ENCODE measurements at places on chromosomes 16 and 17.

DNA sequence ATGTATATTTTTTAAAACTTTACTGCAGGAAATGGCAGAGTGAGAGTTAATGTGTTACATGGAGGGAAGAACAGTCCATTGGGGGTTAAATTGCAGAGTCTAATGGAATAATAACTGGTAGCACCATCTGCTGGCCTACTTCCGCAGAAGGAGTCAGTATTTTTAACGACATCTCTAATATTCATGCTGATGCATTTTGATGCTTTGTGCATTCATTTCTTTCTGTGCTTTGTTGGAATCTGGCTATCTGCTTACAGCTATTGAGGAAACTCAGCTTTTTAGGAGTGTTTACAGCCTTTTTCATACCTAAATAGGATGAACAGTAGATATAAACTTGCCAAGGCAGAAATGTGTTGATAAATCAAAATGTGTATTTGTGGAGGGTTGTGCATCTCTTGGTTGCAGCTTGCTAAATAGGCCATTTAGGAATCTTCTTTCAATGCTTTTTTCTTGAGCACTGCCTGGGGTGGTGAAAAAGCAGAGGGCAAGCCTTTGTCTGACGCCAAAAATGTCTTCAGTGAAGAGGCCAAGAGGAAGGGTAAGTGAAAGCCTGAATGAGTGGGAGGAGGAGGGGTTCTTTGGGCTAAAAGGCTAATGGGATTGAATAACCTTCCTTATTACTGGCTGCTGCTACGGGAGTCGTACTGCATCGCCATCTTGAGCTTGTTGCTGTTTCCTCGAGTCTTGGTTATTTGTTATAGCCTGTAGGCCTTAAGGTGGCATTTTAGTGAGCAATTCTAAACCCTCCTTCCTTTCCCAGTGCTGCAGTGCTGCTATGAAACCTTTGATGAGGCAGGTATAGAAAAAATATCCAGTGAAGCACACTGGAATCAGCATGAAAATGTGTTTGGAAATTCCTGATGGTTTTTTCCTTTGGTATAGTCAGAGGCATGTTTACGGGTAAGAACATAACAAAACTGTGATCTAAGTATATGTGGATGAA, 153.3 kb downstream of the CHD9 start:
- DNase-seq: peak; percentile 89

DNA sequence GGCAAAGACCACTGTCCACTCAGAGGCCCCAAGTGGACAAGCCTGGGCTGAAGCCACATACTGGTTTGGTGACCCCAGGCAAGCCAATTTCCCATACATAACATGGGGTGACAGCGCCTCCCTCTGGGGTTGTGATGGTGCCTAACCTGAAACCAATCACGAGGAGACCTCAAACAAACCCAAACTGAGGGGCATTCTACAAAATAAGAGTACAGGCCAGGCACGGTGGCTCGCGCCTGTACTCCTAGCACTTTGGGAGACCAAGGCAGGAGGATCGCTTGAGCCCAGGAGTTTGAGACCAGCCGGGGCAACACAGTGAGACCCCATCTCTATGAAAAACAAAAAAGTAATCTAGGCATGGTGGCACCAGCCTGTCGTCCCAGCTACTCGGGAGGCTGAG, 3.6 kb downstream of the P2RX5 start:
- DNase-seq: no peak

DNA sequence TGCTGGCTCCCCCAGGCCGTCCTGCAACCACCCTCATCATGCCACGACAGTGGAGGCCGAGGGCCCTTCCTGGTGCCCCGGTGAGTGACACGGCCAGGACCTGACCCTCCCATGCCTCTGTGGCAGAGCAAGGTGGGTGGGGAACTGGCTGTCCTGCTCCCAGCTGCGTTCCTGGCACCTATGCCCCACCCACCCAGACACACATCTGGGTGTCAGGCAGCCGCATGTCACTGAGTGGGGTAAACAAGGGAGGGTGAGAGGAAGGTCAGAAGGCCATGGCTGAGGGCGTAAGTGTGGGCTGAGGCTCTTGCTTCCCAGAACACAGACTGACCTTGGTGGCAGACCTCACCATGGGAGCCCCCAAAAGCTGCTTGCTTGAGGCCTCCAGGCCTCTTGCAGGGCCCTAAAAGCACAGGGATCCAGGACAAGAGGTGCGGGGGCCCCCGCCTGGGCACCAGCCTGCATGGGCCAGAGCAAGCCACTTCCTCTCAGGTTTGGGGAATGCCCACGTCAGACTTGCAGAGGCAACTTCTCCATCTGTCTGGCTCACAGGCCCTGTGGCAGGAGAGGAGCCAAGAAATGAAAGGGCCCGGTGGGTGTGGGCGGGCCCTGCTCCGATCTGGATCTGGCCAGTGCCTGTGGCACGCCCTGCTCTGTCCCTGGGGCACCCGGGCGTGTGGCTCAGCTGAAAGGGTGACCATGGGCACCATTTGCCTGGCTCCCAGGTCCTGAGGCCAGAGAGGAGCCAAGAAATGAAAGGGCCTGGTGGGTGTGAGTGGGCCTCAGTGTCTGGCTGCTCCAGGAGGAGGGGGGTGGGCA, 3.9 kb upstream of the CCDC57 start:
- peak; percentile 85 for DNase-seq

- no peak for DNase-seq
These were observed 5.9 kb upstream of the CD300H start for GRCh38 chr17:74573169-74573568.

- no peak for DNase-seq
These were observed 80.9 kb upstream of the TEKT1 start for GRCh38 chr17:6912110-6913051.

DNA sequence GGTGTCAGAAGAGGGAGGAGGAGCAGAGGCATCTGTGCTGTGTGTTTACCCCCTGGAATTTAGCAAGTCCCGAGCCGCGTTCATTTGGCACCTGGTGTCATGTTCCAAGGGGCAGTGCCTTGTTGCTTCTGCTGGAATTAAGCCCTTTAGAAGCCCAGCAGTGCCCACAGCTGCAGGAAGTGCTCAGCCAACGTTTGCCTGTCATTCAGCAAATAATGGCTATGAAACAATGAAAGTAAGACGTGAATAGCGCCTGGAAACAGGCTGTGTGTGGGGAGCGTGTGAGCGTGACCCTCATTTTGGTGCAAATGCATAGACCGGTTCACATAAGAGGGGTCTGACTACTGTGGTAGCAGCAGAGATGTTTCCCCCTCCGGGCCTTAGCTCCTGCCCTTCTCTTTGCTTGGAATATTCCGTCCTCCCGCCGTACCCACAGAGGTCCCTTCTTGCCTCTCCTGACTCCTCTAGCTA, 5.8 kb upstream of the ATP2C2 start:
- no peak for DNase-seq

DNA sequence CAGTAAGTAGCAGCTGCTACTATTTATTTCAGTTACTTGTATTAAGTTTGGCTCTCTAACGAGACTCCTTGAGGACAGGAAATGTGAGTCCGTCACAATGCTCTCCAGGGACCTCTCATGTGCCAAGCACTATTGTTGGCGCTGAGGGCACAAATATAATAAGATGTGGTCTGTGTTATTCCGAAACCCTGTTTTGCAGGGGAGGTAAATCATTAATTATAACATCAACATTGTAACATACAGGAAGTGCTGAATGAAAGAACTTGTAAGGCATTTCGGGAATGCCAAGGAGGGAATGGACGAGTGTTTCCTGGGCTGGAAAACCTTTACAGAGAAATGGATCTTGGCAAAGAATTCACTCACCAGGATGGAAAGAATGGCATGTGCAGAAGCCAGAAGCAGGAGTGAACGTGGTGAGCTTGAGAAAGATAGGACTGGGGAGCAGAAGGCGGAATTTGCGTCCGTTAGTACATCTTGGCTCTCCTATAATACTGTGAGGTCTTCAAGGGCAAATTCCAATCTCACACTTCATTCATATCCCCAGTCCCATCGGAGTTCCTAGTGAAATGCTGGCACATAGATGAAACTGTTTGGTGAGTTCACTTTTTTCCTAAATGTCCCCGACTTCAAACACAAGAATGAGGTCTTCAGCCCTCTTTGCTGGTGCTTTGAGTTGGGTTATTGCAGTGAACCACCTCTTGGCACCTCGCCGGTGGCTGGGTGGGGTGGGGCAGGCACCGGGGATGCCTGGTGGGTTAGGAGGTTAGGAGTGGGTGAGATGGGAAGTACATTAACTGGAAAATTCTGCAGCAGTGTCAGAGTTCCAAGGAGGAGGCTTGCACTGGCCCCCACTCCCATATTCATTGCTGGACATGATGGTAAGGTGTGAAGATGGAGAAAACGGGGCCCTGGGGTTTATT, 11.5 kb downstream of the TAC4 start:
- peak; percentile 54 for DNase-seq

DNA sequence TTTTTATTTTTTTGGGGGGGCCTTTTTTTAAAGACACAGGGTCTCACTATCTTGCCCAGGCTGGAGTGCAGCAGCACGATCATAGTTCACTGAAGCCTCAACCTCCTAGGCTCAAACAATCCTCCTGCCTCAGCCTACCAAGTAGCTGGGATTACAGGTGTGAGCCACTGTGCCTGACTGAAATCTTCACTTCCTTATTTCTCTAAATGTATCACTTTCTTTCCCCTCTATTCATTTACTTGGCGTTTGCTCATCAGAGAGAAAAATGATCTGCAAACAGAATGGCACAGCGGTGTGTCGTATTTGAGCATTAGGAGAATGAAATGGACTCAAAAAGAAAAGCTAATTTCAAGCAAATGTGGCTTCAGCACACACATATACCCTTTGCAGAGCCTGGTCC, 44.3 kb upstream of the CDH5 start:
- no peak for DNase-seq

- peak; percentile 29 for DNase-seq
These were observed 179.2 kb downstream of the IRF8 start for GRCh38 chr16:86078121-86078600.

DNA sequence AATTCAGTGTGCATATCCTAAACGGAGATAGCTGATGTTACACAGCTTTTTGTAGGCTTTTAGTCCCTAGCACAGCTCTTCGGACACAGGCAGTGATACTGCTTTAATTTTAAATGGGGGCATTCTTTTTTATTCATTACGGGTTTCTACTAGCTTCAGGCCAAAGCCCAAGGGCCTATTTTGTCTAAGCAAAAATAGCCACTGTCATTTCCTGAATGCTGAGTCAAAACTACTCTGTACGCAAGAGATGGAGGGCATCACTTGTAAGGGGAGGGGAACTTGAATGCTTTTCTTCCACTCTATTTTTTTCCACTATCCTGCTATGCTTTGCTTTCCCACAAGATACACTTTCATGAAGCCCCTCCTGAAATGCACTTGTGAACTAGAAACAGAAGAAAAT, 360.7 kb downstream of the PMP22 start:
- peak; percentile 41 for DNase-seq

DNA sequence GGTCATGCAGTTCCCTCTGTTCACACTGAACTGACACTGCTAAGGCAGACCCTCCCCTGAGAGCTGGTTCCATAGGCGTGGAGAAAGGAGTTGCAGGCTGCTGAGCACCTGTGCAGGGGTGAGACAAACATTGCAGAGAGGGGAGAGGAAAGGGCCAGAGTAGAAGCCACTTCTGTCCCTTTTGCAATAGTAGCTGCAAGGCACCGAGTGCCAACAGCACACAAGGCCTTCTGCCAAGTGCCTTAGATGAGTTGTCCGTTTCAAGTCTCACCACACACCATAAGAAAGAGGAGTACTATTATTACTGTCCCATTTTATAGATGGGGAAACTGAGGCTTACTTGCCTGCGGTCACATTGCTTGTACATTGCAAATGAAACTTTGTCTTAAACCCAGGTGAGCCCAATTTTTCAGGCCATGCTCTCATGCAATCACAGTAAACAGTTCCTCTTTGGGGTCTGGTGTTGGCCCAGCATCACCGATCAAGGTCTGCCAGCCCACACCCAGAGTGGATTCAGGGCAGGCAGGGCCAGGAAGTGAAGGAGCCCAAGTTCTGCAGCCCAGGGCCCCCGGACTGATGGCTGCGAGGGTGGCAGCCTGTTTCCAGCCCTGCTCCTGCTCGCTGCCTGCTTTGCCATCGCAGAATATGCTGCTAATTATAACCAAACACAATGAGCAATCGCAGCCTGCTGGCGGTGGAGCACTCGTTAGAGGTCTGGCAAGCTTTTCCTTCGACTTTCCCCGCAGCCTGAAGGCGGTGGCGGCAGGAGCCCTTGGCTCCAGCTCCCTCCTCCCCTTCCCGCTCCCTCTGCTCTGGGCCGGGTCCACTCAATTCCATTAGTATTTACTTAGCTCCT, 36.8 kb upstream of the DYNLL2 start:
- DNase-seq: no peak

GRCh38 chr17:35540589-35541404, 3.3 kb upstream of the SLFN12L start:
- DNase-seq: peak; percentile 25

GRCh38 chr17:34206569-34206968, 48.5 kb upstream of the CCL2 start:
- no peak for DNase-seq

DNA sequence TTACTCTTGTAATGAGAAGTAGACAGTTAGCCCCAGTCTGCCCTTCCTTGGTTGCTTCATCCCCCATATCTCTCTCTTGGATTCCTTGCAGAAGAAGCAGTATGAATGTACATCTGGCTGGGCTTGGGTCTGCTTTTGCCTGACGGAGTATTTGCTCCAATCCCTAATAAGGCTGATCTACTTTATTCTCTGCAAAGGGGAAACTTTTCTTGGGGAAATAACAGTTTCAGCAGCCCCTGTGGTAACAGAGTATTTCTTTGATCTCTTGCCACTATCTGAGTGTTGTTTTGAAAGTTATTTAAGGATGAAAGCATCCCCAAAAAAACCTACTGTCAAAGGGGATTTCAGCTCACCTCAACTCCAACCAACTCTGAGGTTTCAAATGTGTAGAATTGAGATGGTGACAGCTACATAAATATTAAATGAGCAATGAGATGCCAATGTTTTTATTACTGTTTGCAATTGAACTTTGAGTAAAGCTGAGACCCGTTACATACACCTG, 168.9 kb upstream of the NOG start:
- no peak for DNase-seq

DNA sequence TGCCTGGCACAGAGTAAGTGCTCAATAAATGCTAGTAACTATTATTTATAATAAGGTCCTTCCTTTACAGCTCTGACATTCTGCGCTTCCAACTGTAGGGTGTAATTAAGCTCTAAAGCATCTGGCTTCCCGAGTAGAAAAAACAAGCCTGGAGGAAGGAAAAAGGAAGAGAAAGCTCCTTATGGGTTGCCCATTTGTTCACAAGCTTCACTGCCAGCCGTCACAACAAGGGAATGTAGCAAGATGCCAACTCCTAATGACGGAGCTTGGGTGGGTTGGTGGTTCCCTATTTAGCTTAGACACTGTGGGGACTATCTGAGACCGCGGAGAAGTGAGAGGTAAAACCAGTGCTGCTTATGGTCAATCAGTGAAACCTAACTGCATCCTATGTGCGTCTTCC, 7.3 kb upstream of the RPRML start:
- no peak for DNase-seq

DNA sequence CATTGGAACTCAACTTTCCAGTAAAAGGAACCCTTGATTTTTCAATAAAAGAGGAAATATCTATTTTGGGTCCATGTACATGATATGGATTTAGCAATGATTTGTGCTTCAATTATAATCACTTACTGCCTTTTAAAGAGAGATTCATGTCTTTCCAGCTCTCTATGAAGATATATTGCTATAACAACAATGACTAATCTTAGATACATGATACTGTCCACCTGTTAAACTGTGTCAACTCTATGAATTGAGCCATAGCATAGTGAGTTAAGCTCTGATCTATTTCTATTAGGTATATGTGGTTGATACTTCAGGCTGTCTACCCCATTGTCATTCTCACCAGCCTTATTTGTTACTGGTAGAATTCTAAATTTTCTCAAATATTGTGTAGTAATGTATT, 15.0 kb upstream of the MPHOSPH6 start:
- DNase-seq: no peak

Data from fibroblast of mammary gland (primary cell).